GF-D8 (cell line): ENCODE measurements at places on chromosomes 16 and 17.
A peak's percentile ranks its signal among the peaks of the same experiment; 100 is the strongest.

- no peak for DNase-seq
Measured at GRCh38 chr16:2088759-2089358, 41.1 kb downstream of the TSC2 start.

GRCh38 chr17:32569171-32570080 is 82.6 kb downstream of the CDK5R1 start:
- no peak for DNase-seq

- no peak for DNase-seq
Measured at GRCh38 chr17:32267690-32268205, 2.1 kb downstream of the RHBDL3 start.

- no peak for DNase-seq
Measured at GRCh38 chr17:77222356-77222755, 81.6 kb downstream of the SEC14L1 start.

DNA sequence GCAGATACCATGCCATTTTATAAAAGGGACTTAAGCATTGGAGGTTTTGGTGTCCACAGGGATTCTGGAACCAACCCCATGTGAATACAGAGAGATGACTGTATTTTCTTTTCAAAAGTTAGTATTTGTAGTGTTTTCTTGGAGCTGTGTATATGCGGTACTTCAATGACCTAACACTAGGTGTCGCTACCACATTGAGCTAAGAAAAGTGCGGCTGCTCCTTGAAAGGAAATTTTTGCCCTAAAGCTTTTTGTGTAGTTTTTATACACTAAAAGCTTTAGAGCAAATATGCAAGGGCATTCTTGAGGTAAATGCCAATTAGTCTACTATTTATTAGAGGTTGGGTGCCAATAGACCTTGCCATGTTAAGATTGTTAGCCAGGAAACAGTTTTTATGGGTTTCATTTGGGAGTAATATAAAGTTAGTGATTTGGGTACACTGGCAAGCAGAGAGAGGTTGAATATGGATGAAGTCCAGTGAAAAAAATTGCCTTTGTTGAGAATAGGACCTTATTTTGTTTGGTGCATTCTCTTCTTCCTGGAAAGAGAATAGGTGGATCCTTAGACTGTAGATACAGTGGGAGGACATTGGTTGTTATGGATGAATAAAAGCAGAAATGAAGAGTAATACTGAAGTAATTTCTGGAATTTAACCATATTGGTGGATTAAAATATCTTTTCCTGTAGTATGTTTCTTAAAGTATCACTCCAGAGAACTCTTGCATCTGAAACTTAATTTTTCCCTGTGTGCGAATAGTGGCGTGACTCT is 43.3 kb downstream of the BCAS3 start:
- DNase-seq: no peak

DNA sequence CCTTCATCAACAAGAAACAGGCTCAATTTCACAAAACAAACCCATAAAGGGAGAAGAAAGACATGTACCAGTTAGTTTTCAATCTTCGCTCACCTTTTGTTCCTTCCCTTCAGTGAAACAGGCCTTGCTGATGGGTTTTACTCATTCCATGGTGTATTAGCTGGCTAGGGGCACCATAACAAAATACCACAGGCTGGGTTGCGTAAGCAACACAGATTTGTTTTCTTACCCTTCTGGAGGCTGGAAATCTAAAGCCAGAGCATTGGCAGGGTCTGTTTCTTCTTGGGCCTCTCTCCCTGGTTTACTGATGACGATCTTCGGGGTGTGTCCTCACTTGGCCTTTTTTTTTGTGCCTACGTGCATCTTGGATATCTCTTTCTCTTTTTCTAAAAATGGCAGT is 383.4 kb upstream of the RBFOX1 start:
- no peak for DNase-seq

GRCh38 chr16:24555346-24555872 is 16.0 kb downstream of the RBBP6 start:
- DNase-seq: no peak

DNA sequence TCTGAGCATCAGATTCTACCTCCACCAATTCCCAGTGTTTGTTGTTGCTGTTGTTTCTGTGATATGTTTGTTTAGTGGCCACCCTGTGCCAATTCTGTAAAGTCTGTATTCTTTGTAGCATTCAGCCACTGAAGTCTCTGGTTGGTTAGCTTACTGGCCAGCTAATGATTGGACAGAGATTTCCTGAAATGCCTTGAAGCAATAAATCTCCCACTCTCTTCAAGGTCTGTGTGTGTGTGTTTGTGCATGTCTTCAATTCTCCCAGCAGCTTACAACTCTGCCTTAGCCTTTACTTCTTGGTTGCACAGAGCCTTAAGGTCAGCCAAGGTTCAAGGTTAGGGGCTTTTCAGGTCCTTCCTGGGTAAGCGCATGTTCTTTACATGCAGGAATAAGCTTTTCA is 38.2 kb downstream of the PRPSAP2 start:
- no peak for DNase-seq

GRCh38 chr17:37729905-37730304 is 15.0 kb downstream of the HNF1B start:
- no peak for DNase-seq

DNA sequence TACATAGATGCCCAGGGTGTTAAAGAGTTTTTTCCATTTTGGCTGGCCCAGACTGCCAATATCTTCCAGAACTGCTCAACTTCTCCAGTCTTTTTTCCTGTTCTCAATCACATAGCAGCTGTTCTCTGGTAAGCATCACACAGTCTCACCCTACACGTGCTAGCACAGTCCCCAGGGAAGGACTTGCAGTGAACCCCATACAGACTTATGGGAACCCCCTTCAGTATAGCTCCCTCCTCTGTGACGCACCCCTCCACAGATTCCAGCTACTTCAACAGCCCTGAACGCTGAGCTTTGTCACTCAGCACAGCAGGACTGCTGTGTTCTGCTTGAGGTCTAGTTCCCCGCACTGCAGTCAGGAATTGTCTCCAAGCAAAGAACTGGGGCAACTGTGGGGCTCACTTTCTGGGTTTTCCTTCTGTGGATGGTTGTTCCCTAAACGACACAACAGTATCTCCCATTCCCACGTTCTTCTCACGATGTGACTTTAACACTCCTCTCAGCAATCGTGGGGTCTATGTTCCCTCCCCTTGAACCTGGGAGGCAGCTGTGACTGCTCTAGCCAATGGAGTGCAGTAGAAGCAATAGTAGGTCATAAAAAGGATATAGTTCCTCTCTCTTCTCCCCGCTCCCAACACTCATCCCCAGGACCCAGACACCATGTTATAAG is 3.6 kb downstream of the MMP28 start:
- no peak for DNase-seq

- DNase-seq: peak; percentile 7
Measured at GRCh38 chr17:50681263-50682200, 26.2 kb downstream of the ANKRD40 start.

DNA sequence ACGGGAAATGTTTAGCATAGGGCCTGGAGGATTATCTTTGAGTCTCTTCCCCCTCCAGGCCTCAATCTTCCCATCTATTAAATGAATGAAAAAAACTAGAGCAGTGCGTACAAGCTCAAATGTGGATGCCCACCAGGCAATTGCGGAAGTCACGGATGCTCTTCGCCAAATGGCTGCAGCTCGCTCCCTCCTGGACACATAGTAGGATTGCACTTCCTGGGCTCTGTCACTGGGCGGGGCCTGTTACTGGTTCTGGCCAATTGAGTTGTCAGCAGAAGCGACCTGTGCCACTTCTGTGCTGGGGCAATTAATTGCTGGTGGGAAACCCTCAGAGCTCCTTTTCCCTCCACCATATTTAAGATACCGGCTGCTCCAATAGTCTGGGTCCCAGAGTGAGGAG is 168.2 kb upstream of the IRX6 start:
- no peak for DNase-seq

GRCh38 chr16:22751685-22752084 is 62.3 kb upstream of the HS3ST2 start:
- DNase-seq: no peak

GRCh38 chr17:7557775-7558543 is 591 bp upstream of the TNFSF13 start:
- DNase-seq: peak; percentile 82

DNA sequence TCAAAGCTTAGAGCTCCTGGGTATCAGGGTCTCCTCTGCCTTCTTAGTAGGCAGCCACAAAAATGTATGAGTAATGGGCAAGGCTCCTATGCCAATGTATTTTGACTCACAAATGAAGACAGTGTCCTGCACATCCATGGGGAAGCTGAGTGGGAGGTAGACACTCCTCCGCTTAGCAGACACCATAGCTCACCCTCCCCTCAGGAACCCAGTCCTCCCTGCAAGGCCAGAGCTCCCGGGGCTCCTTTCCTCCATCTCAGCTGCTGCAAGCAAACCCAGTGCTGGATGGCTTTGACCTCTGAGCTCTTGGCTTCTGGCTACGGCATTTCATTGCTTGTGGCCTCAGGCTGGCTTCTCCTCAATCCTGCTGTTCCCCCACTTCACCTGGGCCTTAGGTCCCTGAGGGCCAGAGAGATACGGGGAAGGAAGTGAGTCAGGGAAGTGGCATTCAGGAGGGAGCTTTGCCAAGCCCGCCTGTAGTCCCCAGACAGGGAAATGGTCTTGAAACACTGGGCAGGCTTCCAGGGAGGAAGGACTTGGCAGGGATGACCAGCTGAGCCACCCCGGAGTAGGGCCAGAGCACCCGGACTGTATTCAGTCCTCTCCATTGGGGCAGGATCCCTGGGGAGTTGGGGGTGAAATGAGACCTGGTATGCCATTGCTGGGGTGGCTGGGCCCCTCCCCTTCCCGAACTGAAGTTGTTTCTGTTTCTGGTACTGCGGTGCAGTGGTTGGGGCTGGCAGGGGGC is 4.5 kb downstream of the ABCC3 start:
- peak; percentile 49 for DNase-seq

GRCh38 chr16:50696575-50697420 is 3.4 kb downstream of the NOD2 start:
- peak; percentile 67 for DNase-seq

GRCh38 chr16:88790312-88791211 is 5.5 kb upstream of the PIEZO1 start:
- peak; percentile 60 for DNase-seq

DNA sequence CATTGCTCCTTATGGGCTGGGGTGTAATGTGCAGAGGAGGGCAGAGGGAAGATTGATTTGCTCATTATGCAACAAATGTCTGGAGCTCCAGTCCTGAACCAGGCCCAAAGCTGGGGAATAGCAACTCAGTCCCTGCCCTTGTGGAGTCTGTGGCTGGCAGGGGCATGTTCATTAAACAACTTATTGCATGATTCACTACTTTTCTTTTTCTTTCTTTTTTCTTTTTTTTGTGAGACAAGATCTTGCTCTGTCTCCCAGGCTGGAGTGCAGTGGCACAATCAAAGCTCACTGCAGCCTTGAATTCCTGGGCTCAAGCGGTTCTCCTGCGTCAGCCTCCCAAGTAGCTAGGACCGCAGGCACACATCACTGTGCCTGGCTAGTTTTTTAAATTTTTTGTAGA is 23.1 kb downstream of the MSI2 start:
- no peak for DNase-seq

GRCh38 chr17:65656390-65657250 is 95.2 kb upstream of the AXIN2 start:
- no peak for DNase-seq

DNA sequence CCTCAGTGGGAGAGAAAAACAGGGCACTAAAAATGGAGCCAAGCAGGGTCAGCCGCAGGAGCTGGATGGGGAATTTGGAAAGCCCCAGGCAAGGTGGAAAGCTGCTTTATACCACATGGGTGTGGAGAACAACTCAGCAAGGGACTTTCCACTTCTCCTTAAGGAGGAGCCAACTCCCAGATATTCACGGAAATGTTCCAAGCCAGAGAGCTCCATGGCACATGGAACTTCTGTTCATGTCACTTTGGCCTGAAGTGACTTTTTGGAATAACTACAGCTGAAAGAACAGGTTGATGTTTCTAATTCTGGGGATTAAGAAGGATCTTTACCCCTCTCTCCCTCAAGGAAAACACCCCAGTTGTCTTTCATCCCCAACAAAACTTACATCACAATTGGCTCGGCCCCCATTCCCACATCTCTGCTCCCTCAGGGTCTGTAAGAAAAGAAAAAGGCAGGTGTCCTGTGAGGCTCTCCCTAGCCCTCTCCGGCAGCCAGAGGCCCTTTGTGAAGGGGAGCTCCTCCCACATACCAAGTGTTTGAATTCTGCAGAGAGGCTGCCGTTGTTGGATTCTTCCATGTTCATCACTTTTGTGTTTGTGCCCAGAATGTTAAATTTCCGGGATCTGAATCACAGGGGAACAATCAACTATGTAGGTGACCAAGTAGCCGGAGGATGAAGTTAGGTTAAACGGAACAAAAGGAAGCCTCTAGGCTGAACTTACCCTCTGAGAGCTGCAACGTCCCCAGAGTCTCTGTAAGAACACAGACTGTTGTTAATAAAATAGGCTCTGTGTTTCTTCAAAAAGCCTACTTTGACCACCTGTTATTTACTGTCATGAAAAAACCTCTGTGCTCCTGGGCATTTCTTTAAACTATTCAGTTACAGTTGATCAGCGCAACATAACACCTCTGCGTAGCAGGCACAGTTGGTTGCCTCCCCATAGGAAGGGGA is 41.0 kb downstream of the STAT5A start:
- DNase-seq: no peak

DNA sequence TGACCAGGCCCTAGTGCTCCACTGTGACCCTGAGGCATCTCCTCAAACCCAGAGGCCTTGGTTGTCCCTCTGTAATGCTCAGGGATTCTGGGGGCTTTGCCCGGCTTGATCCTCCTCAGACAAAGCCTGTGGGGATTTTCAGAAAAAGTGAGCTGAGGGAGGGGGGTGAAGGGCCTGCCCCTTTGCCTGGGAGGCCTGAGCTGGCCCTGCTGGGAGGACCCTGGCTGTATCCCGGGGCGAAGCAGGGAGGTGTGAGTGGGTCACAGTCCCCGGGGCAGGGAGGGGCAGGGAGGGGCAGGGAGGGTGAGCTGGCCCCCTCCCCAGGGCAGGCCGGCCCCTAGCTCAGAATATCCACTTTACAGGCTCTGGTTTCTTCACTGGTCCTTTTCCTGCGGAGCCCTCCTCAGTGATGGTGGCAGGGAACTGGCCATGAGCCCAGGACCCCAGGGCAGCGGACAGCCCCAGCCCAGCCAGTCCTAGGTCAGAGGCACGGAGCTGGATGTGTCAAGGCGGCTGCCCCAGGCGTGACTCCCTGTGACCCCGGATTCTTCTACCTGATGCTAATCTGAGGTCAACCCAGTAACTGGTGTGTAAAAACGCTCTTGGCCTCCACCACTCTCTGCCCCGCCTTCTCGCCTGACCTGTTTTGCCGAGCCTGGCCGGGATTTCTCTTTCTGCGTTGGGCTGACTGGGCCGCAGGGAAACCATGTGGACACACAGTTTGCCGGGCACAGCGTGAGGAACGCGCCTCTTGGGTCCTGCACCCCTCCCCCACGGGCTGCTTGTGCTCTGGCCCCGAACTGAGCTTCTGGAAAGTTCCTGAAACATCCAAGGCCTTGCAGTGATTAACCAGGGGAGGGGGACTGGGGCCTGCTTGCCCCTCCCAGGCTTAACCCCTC is 5.8 kb upstream of the FASN start:
- DNase-seq: no peak

GRCh38 chr16:50209546-50210265 is 56.6 kb downstream of the TENT4B start:
- DNase-seq: peak; percentile 46
